ENCODE measurements at places on chromosomes 2 and 18. TPM values are rescaled to one million over a fixed set of nuclear protein-coding genes. Genes with fewer than 3 reads are reported as not detected.
A peak's percentile ranks its signal among the peaks of the same experiment; 100 is the strongest.

DNA sequence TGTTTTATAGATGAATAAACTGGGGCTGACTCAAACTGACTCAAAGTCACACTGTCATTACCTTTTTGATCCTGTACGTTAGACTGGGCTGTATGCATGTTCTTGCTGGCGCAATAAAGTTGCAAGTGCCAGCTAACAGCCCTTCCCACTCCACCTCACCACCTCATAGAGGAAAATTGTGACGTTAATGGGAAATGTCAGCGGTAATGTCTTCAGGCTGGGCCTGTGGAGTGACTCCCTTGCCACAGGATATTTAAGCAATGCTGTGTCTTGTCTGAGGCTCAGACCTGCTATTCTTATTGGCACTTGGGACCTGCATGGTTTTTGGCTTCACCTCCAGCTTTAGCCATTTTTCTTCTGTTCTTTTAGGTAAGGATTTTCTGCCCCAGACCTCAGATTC lies 25.2 kb upstream of the CASP10 start:
- H3K4me3 ChIP-seq: no peak overlapping the region
- no peak for DNase-seq
- no peaks in the 10 kb centered on the region for H3K27me3 ChIP-seq
- H3K4me1 ChIP-seq: peaks cover 14% of the 10 kb centered on the region

ITGB6 gene
- 302 TPM for total RNA-seq

DNA sequence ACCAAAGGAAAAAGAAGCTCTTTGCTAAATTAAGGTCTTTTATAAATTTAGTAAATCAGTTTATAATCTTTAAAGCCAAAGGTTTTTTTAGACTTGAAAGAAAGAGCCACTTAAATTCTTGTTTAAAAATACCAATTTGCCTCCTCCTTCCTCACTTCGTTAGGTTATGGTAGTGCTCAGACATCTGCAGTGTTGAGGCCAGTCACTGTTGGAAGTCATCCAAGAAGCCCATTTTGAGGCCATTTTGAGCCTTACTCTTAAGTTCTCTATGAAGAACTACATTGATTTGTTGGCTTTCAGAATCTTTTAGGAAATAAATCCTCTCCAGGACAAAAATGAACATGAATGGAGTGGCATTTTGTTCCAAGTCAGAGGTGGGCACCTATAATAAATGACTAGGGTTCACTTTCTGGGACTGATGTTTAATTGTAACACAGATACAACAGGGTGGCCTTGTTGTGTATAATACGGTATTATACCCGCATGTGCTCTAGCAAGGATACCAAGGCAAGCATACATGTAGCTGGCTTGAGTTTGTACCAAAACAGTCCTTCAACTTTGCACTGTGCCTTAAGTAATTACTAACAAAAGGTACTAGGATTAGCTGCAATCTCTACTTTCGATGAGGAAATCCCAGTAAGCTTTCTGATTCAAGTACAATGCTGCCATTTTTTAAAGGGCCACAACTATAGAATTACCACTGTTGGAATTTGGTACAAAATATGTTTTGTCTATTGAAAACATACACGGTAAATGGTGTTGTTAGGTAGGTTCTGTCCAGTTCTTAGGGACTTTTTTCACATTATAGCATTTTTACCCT lies 22.8 kb downstream of the SLC66A3 start:
- no peak overlapping the region for H3K27ac ChIP-seq
- no peaks in the 10 kb centered on the region for H3K27me3 ChIP-seq
- DNase-seq: no peak
- no peak overlapping the region for H3K4me3 ChIP-seq
- no peaks in the 10 kb centered on the region for H3K4me1 ChIP-seq
- H3K36me3 ChIP-seq: no peaks in the 10 kb centered on the region

- no peaks in the 10 kb centered on the region for H3K27me3 ChIP-seq
- H3K36me3 ChIP-seq: no peaks in the 10 kb centered on the region
- no peak for DNase-seq
- no peaks in the 10 kb centered on the region for H3K4me1 ChIP-seq
These were observed 105.4 kb upstream of the CNGA3 start for GRCh38 chr2:98240786-98241398.

DNA sequence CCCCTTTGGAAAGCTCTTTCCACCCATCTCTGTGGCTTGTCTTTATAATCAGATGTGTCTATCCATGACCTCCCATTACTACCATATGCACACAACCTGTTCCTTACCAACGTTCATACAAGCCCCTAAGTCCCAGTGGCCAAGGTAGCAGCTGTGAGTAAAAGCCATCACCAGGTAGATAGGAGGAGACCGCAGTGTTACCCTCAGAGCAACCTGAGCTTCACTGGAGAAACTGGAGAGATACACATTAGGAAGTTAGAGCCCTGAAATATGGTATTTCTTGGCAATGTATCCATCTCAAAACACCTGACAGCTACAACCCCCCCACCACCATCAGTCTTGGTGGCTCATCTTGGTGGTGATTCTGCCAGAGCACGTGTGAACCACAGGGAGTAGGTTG lies 26.0 kb downstream of the LOXHD1 start:
- H3K36me3 ChIP-seq: no peaks in the 10 kb centered on the region
- no peaks in the 10 kb centered on the region for H3K27me3 ChIP-seq
- H3K4me1 ChIP-seq: no peaks in the 10 kb centered on the region
- H3K4me3 ChIP-seq: no peak overlapping the region

- no peaks in the 10 kb centered on the region for H3K27me3 ChIP-seq
- no peaks in the 10 kb centered on the region for H3K4me1 ChIP-seq
- no peak overlapping the region for H3K4me3 ChIP-seq
- H3K27ac ChIP-seq: no peak overlapping the region
- H3K36me3 ChIP-seq: no peaks in the 10 kb centered on the region
These were observed 28.4 kb upstream of the CCDC102B start for GRCh38 chr18:68769461-68769860.

MEIS1 gene
- 36.7 TPM for total RNA-seq

- no peaks in the 10 kb centered on the region for H3K4me1 ChIP-seq
- H3K4me3 ChIP-seq: no peak overlapping the region
- H3K36me3 ChIP-seq: no peaks in the 10 kb centered on the region
These were observed 102.4 kb upstream of the MGAT4A start for GRCh38 chr2:98833172-98833916.

GRCh38 chr2:185381631-185382030 lies 357.0 kb upstream of the FSIP2 start:
- no peak overlapping the region for H3K27ac ChIP-seq
- no peak for DNase-seq
- H3K4me1 ChIP-seq: no peaks in the 10 kb centered on the region

DNA sequence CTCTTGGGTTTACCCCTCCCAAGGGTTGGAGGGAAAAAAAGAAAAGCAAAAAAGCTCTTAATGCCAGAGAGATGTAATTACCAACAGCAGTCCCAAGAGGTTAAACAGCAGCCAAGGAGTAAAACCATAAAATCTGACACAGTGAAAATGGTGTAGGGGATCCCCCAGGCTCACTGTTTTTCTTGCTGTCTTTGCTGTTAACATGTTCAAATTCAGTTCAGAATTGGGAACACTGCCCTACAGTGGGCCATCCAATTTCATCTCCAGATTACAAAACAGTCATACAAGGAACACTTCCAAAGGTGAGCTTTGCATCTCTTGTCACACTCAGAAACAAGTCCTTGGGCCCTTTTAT lies 54.5 kb downstream of the PLEKHM3 start:
- peaks cover 9% of the 10 kb centered on the region for H3K4me1 ChIP-seq
- no peak overlapping the region for H3K27ac ChIP-seq
- no peaks in the 10 kb centered on the region for H3K36me3 ChIP-seq
- no peaks in the 10 kb centered on the region for H3K27me3 ChIP-seq
- DNase-seq: no peak

- no peaks in the 10 kb centered on the region for H3K27me3 ChIP-seq
- DNase-seq: peak; percentile 55
- peaks cover 3% of the 10 kb centered on the region for H3K4me1 ChIP-seq
- H3K4me3 ChIP-seq: no peak overlapping the region
- H3K36me3 ChIP-seq: no peaks in the 10 kb centered on the region
These were observed 13.2 kb upstream of the ATP6V1B1 start for GRCh38 chr2:70922235-70923234.

DNA sequence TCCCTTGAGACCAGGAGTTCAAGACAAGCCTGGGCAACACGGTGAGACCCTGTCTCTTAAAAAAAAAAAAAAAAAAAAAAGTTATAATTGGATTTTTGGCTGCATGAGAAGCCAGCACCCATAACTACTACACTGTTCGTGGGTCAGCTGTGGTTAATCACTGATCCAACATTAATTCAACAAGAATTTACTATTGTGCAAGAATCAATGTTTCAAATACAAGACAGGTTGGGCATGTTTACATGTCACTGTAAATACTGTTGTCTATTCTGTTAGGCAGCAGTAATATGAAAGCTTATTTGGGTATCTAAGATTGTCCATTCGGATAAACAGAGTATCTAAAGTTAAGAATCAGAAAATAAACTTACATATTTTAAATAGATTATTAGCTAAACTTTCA lies 62.3 kb downstream of the ESCO1 start:
- peaks cover 2% of the 10 kb centered on the region for H3K36me3 ChIP-seq
- H3K4me3 ChIP-seq: no peak overlapping the region
- no peaks in the 10 kb centered on the region for H3K27me3 ChIP-seq

Data from kidney (tissue), 22 donors.